ENCODE measurements at places on chromosomes 3 and 15. TPM values are rescaled to one million over a fixed set of nuclear protein-coding genes. Genes with fewer than 3 reads are reported as not detected.

- no peaks in the 10 kb centered on the region for H3K27me3 ChIP-seq
- H3K4me1 ChIP-seq, result peaks cover 7% of the 10 kb centered on the region
- no peak overlapping the region for H3K4me3 ChIP-seq
- no peak for DNase-seq
These were observed 7.0 kb upstream of the HAPLN3 start for GRCh38 chr15:88902221-88902835.

DNA sequence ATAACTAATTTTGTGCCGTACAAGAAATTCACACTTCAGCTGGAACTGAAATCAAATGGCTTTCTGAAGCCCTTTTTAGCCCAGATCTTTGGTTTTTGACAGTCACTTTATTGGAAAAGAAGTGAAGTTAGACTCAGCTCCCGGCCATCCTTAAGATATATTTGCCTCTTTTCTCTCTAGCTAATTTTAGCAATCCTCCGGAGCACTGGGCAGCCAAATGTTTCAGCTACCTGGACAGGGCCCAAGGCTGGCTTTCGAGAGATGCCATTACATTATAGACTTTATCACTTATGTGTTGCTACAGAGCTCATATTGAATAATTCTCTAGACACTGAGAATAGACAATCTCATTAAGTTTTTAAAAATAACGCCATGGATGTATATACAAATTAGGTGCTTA, 28.5 kb upstream of the RPL39L start:
- H3K27me3 ChIP-seq, result no peaks in the 10 kb centered on the region
- H3K27ac ChIP-seq, result no peak overlapping the region
- DNase-seq, result no peak
- H3K36me3 ChIP-seq, result no peaks in the 10 kb centered on the region

MESP2 gene
- polyA plus RNA-seq, result not detected

CPLX3 gene
- polyA plus RNA-seq, result not detected

OR5K2 gene
- not detected for polyA plus RNA-seq
